ENCODE measurements at places on chromosomes 12 and 14.

- DNase-seq: no peak
Observed at GRCh38 chr12:124480469-124481256, 86.7 kb downstream of the NCOR2 start.

- DNase-seq: no peak
Observed at GRCh38 chr14:95452893-95453712, 63.3 kb downstream of the SYNE3 start.

DNA sequence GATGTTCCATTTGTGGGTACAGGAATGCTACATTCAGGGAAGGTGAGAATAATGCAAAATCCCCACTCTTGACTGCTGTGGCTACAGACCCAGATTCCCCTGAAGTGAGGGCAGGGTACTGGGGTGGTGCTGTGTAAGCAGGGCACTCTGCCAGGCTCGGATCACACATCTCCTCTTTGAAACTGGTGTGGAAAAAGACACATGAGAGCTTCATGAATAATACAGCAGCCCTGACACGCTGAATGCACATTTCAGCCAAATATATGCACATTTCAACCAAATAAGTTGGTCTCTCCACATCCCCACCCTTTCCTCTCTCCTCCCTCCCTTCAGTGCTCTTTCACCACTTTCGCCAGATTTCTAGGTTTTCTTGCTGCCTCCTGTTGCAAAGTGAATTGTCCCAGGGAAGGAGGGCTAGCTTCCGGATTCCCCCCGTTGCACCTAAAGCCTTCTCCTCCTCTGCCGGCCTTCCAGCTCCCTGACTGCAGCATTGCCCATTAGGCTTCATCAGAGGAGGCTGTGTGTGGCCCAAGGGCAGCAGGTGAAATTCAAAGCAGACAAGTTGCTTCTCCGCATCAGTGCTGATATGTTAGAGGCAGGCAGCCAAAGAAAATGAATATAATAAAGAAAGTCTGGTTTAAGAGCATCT lies 118.2 kb upstream of the TMCC3 start:
- DNase-seq: no peak

DNA sequence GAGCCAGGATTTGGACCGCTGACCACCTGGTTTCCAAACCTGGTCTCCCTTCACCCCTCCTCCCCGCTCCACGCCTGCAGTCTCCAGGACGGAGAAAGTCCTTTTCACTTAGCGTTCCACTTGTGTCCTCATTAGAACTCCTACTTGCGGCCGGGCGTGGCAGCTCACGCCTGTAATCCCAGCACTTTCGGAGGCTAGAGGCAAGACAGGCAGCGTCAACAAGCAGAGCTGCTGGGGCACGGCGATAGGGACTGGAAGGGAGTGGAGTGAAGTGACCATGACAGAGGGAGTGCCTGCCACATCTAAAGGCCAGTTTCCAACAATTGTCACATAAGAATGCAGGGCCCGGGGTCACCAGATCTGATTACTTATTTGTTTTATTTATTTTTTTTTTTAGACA lies 132.5 kb upstream of the NCOR2 start:
- no peak for DNase-seq

- no peak for DNase-seq
Observed at GRCh38 chr14:50804181-50804721, 26.7 kb downstream of the NIN start.

DNA sequence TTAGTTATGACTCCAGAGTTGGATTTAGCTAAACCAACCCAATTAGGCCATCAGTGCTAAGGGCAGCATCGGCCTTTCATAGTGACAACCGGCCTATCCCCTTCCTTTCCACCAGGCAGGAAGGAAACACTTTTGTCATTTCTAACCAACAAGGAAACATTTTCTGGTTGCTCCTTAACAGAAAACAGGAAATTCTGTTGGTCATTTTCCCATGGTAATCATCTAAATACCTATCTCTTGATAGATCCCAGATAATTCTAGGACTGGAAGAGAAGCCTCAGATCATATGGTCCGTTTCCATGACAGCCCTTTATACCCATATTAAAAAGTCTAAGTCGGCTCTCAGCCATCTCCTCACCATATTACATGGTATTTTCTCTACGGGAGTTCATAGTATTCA lies 79.2 kb upstream of the USP44 start:
- DNase-seq: no peak

Data from stimulated activated CD8-positive, alpha-beta memory T cell treated with anti-CD3 and anti-CD28 coated beads, Interleukin-15, amount 100 ng/mL, for 24 hours (primary cell).